ENCODE measurements at places on chromosomes 2 and 18. TPM values are rescaled to one million over a fixed set of nuclear protein-coding genes. Genes with fewer than 3 reads are reported as not detected.

DNA sequence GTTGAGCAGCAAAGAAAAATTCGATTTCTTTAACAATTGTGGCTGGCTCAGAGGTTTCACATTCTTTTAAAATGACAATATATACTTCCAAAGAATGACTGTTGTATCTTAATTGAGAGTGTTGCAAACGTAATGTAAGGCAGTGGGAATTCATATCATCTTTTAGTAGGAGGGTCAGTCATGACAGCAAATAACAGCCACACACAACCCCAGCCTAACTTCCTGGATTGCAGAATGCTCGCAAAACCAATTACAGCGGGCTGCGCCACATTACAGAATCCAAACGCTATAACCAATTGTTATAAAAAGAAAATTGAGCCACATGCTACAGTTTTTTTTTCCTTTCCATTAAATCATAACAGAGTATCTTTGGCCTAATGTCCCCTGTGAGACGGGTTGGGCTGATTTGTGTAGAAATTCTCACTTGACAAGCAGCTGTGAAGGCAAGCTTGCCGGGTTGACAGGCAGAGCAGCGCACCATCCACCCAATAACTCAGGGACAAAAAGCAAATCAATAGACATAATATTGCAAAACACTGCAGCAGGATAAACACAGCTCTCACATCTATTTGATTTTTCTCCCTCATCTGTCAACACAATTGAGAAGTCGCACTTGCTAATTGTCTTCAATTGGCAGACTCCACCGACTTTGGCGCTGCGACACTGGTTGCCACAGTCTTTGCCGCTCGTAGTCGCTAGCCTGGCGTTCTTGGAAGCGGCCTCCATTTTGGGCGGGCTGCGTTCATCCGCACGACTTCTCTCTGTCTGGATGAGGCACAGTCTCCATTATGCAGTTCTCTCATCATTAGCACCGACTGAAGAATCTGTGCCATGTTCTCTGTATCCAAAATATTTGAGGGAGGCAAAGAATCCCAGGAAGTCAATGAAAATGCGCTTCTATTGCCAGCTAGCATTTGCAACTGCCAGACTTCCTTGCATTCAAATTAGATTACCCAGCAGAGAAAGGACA, 95.0 kb upstream of the CCDC68 start:
- no peak for DNase-seq

DNA sequence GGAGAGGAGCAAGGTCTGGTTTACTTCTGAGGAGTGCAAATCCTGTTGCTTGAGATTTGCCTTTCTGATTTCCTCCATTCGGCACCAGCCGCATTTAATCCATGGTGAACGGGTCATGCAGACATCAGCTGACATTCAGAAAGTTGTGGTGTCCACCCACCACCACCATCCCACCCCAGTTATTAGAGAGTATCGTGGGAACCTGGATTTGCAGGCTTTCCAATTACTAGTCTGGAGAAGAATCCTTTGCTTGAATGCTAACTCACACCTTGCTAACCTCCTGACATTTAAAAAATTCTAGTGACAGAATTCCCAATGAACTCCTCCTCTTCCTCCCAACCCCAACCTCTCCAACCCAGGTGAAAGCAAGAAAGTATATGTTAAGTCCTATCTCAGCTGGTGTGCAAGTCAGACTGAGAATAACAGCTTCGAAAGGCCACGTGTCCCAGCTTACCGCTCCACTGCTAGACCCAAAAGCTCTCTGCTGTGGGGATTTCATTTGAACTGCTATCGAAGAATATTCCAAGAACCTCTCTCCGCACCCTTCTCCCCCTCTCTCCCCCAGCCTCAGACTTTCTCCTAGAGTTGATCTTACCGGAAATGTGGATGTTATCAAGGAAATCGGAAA, 17.7 kb downstream of the BCL11A start:
- DNase-seq = no peak

GRCh38 chr2:143452817-143453451, 323.7 kb downstream of the ARHGAP15 start:
- DNase-seq = no peak

DNA sequence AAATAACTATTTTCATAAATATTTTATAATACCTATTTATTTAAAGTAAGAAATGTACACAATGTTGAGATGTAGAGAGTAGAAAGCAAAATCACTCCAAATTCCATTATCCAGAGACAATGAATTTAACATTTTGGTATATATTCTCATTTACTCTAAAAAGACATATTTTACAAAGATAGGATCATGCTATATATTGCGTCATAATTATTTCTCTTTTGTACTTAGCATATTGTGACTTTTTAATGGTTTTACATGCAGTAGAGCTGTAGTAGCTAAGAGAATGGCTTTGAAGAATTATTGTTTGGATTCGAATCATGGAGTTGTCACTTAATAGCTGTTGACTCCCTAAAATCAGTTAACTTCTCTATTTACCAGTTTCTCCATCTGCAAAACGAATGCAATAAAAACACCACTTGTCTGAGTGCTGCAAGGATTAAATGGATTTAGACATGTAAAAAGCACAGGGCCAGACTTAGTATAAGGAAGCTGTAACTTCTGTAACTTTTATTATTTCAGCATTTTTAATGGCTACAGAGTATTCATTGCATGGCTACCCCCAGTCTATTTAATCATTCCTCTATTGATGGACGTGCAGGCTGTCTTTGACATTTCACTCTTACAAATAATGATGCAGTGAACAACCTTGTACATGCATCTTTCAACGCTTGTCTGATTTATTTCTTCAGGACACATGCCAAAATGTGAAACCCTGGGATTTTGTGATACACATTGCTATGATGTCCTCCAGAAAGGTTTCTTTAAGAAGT, 33.2 kb downstream of the KCNS3 start:
- no peak for DNase-seq

DNA sequence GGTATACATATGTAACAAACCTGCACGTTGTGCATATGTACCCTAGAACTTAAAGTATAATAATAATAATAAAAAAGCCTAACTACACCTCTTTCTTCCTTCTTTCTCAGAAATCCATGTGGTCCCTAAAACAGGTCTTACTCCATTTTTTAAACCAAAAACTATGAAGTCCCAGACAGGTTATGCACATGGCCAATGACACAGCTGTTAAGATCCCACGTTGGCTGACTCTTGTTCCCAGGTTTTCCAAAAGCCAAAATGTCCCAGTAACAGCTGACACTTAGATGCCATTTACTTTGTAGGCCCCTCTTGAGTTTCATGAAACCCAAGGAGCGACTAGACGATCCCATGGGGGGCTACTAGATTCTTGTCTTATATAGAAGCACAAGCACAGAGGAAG, 97.0 kb downstream of the KCNF1 start:
- DNase-seq = no peak

DNA sequence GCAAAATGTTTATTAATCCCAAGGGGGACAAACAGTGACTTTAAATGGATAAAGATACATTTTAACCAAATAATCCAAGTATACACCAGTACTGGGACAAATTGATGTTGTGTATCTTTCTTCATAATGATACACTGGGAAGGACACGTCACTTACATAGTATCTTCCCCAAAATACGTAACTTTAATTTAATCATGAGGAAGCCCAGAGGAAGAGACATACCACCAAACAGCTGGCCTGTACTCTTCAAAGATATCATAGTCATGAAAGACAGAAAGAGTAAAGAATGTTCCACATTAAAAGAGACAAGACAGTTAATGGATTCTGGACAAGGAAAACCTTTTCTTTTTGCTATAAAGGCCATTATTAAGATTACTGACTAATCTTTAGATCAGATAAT, 37.1 kb downstream of the AGFG1 start:
- no peak for DNase-seq

DNA sequence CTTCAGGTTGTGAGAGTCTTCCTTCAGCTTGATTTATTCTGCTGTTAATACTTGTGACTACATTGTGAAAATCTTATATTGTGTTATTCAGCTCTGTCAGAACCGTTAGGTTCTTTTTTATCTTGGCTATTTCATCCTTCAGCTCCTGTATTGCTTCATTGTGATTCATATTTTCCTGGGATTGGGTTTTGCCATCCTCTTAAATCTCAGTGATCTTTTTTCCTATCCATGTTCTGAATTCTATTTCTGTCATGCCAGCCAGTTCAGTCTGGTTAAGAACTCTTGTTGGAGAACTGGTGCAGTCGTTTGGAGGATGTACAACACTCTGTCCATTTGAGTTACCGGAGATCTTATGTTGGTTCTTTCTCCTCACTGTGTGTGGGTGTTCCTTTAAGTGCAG, 19.1 kb downstream of the MSTN start:
- DNase-seq = no peak

- no peak for DNase-seq
Observed at GRCh38 chr2:141317986-141318385, 812.8 kb downstream of the LRP1B start.

DNA sequence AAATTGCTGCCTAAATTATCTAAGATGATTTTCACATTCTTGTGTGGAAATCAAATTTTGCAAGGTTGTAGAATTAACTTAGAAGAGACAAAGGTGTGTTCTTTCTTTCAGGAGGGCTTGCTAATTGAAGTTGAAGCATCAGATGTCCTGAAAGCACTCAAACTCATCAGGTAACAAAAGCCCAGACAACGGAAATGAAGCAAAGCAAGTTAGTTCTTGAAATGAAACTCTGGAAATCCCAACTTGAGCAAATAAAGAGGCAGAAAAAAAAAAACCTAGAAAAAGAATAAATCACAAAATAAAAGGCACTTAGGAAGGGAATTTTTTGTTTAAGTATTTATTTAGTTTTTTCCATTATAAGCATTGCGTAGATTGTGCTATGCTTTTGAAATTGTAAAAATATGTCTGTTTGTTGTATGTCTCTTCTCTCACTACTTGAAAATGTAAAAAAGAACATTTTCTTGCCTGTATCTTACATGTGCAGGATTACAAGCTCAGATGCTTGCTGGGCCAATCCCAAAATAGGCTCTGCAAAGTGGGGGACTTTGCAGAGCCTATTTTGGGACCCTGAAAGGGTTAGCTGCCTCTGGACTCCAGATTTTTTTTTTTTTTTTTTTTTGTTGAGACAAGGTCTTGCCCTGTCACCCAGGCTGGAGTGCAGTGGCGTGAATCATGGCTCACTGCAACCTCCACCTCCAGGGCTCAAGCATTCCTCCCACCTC, 46.7 kb downstream of the FAM161A start:
- no peak for DNase-seq

DNA sequence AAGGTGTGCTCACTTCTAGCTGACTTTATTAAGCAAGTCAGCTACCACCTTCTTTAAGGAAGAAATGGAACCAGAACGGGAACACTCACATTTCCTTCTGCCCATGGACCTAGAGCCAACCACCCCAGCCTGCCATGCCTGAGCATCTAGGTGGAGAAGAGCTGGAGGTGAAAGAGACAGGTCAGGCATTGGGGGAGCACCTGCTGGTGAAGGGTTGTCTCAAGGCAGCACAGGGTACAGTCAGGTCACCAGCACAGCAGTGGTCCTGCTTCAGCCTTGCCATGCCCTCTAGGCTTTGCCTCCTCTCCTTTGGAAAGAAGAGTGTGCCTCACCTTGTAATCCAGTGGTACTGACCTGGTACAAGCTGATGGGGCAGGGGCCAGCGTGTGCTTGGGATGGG, 107.9 kb downstream of the KCNF1 start:
- DNase-seq = no peak

DNA sequence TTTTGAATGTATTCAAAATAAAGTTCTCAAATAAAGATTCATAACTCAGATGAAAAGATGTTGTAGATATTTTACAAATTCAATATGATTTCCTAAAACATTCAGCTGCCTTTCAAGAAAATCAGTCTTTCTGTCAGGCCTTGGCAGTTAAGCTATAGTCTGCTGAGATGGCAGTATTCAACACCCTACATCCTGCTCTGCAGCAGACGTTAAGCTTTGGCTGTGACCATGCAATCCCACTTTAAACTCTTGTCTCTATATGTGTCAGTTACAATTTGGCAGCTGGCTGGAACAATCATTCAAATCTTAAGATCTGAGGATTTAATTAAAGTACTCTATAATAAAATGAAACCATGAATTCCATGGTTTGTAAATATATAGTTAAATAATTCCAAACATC, 567.3 kb upstream of the ZNF804A start:
- DNase-seq = no peak

DNA sequence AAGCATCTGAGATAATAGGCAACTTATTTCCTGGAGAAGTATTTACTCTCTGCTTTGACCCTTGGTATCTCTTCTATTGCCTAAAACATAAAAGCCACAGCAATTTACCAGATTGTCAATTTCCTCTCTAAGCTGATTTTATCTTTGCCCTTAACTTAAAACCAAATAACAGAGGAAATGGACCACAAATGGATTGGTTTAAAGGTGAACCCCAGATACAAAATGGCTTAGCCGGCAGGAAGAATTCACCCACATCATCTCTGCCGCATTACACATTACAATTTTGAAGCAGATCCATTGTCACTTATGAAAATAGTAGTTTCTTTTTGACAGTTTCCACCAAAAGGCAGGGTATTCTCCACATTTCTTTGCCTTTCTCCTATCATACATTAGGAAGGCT, 585.8 kb upstream of the CHAC2 start:
- DNase-seq = no peak

- no peak for DNase-seq
Observed at GRCh38 chr2:50648041-50648700, 383.8 kb downstream of the NRXN1 start.

DNA sequence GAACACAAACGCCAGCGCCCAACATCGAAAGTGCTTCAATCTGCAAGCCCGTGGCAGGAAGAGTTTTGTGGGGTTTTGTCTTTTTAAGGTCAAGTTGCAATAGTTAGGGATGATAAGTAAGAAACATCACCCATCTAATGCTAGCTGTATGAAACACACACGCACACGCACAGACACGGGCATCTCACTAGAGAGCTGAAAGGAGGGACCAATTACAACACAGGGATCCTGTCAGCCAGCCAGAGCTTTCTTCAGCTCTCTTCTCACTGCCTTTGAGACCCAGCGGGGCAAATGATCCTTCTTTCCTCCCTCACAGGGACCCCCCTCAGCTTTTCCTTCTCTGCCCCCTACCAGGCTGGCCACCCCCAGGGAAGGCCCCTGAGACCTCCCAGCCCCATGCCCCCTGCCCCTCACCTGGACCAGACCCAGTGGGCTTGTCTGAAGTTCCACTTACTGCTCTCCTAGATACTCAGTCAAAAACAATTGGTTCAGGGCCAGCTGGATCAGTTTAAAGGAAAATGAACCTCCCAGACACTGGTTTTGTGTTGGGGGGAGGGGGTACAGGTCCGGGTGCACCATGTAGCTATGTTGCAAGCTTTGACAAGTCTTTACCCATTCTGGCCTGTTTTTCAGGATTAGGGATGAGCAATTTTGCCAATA, 17.9 kb downstream of the CYP26B1 start:
- DNase-seq = no peak

The AGXT gene
- total RNA-seq = not detected

The SGPP2 gene
- total RNA-seq = 0.57 TPM

The AAK1 gene
- total RNA-seq = 50.3 TPM
